ENCODE measurements at places on chromosomes 5 and 9.

DNA sequence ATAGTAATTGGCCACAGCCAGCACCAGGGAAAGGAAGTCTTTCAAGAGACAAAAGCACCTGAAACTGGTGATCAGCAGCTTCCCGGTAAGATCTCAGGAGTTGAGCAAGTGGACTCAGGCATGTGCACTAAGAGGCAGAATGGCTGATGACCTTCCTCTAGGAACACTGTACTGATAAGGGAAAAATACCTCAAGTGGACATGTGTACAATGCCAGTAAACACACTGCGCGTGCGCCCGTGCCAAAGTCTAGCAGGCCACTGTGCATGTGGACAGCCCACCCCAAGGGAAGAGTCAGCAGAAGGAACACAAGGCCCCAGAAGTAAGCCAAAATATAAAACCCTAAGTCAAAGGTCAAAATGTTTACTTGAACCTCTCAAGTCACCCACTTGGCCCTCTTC, 423.0 kb downstream of the TUSC1 start:
- DNase-seq, result no peak

GRCh38 chr9:130843049-130843908, 8.2 kb downstream of the ABL1 start:
- no peak for DNase-seq

DNA sequence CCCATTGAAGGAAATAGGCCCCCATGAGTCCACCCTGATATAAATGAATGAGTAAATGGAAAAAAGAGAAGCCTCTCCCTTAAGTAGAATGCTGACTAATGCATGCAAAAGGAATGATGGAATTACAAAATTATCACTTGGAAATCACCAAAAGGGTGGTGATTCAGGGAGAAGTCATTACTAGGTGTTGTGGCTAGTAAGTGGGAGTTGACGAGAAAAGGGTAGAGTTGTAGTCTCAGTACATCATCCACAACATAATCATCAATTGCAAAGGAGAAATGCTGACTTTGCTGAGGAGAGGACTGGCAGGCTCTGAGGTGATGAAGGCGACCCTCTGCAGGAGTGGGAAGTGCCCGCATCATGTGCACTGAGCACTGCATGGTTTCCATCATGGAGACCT, 201.5 kb upstream of the S1PR3 start:
- no peak for DNase-seq

GRCh38 chr9:133522073-133522910, 2.5 kb downstream of the MYMK start:
- DNase-seq, result no peak

- no peak for DNase-seq
These were observed 69.0 kb upstream of the OTULINL start for GRCh38 chr5:14512574-14512973.

GRCh38 chr5:16737209-16737608, 120.4 kb upstream of the RETREG1 start:
- no peak for DNase-seq

DNA sequence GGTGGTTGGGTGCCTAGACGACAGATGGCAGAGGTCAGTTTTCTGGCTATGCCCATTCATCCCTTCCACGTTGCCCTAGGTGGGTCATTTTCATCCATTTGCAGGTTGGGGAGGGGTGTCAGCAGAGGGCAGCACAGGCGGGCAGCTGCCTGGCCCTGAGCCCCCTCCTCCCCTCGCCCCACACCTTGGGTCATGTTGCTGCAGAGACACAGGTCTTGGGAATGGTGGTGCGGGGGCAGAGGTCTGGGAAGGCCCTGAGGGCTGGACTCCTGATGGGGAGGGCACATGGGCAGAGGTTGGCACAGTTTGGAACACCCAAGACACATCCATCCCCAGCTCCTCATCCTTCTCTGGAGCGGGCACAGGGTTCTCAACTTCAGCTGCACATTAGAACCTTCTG, 103.2 kb upstream of the LMX1B start:
- DNase-seq, result no peak

- no peak for DNase-seq
These were observed 4.9 kb downstream of the TRAF1 start for GRCh38 chr9:120921661-120922181.

DNA sequence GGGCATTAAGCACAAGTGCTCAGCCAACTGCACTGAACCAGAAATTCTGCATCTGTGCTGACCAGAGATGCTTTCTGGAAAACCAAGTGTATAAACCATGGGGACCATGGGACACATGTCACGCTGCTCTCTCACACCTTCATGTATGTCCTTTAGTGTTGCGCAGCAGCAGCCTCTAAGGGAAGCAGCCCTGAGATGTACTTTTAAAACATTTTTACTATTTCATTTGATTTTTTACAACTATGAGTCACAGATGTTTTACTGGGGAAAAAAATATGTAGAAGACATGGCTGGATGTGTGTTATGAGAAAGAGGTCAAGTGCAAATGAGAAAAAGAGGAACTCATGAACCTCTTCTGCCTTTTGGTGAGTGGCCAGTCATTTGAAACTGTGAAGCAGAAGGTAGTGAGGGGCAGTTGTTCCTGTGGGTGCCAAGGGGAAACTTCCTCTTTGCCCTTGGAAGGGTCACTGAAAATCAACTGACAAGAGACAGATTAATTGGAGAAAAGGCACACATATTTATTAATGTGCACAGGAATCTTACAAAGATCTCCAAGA, 31.4 kb upstream of the SYK start:
- DNase-seq, result no peak

- DNase-seq, result no peak
These were observed 55.9 kb upstream of the HAPLN1 start for GRCh38 chr5:83776437-83777031.

DNA sequence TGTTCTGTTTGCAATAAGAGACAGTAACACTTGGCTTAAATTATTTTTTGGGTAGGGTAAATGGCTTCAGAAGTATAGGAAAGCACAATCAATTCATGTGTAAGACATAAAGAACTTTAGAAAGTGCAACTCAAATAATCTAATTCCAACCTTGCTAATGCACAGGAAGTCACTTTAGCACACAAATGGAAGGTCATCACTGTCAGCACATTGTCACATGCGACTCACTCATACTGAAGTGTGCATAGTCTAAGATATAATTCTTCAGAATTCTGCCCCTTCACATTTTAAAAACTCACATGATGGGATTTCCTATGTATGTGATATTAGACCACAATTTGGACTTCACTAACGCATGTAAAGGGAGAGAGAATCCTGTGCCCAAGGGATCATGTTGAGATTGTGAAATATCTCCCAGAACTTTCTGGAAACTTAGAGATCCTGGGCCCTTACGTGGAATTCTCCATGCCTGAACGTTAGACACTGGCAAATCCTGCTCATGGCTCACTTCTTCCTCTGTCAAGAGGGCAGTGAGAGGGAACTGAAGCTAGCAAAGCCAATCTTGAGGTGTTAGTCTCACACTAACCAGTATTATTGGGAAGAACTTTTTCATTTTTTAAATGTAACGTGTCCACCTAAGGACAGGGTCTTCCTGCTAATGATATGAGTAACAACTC, 403.2 kb upstream of the PTGER4 start:
- DNase-seq, result no peak

- no peak for DNase-seq
These were observed 39.6 kb downstream of the RXRA start for GRCh38 chr9:134365791-134366222.

DNA sequence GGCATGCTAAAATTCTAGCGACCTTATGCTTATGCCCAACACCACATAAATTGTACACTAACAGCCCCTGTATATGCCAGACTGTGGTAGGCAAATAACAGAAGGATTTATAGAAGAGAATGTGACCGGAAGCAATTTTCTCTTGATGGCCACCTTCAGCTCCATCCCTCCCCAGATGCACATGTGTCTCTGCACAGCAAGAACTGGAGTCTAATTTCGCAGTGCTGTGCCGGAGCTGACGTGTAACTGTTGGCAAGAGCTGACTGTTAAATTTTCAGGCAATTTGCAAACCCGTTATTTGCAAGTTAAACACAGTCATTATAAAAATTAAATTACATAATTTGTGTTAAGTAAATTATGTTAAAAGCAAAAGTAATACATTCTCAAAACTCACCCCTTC, 48.4 kb downstream of the PCA3 start:
- no peak for DNase-seq

GRCh38 chr9:100303747-100304146, 49.0 kb downstream of the TEX10 start:
- no peak for DNase-seq

- DNase-seq, result no peak
These were observed 1.9 kb downstream of the VLDLR start for GRCh38 chr9:2623288-2624050.

GRCh38 chr5:43348207-43348606, 35.0 kb upstream of the HMGCS1 start:
- DNase-seq, result no peak

DNA sequence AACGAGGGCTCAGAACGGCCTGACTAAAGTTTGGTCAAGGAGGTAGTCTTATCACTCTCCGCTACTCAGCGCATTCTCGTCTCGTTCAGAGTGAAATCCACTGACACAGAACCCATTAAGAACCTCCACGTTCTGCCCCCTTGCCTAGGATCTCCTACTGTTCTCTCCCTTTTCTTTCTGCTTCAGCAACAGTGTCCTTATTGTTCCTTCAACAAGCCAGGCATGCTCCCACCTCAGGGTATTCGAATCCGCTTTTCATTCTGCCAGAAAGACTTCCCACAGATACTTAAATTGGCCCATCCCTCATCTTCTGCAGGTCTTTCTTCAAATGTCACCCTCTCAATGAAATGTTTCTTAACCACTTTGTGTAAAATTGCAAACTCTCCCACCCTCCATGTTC, 4.3 kb upstream of the ZNF354C start:
- DNase-seq, result no peak

- DNase-seq, result no peak
These were observed 272.8 kb downstream of the DENND1A start for GRCh38 chr9:123657099-123657498.

GRCh38 chr9:129458663-129459546, 162.0 kb downstream of the C9orf50 start:
- DNase-seq, result no peak
